ENCODE measurements at places on chromosomes 6 and 20. TPM values are rescaled to one million over a fixed set of nuclear protein-coding genes. Genes with fewer than 3 reads are reported as not detected.

GRCh38 chr20:50526403-50526989 is 16.3 kb downstream of the PTPN1 start:
- no peaks in the 10 kb centered on the region for H3K27me3 ChIP-seq
- no peaks in the 10 kb centered on the region for H3K36me3 ChIP-seq
- no peak for DNase-seq

- no peak for DNase-seq
- no peak overlapping the region for H3K4me3 ChIP-seq
- no peak overlapping the region for H3K27ac ChIP-seq
- H3K27me3 ChIP-seq = no peaks in the 10 kb centered on the region
Observed at GRCh38 chr20:50439539-50440453, 70.4 kb upstream of the PTPN1 start.

GRCh38 chr20:36061754-36062153 is 92.8 kb upstream of the EPB41L1 start:
- no peaks in the 10 kb centered on the region for H3K27me3 ChIP-seq
- H3K4me3 ChIP-seq = no peak overlapping the region
- peaks cover 9% of the 10 kb centered on the region for H3K4me1 ChIP-seq
- no peak for DNase-seq
- no peak overlapping the region for H3K27ac ChIP-seq

GRCh38 chr6:139381216-139381865 is 6.9 kb upstream of the CITED2 start:
- no peak overlapping the region for H3K27ac ChIP-seq
- H3K4me3 ChIP-seq = no peak overlapping the region
- peaks cover 5% of the 10 kb centered on the region for H3K4me1 ChIP-seq
- DNase-seq = no peak

GRCh38 chr20:53901064-53901463 is 169.3 kb downstream of the BCAS1 start:
- H3K36me3 ChIP-seq = no peaks in the 10 kb centered on the region
- H3K4me1 ChIP-seq = peaks cover 37% of the 10 kb centered on the region
- no peak for DNase-seq
- no peak overlapping the region for H3K4me3 ChIP-seq
- peak overlapping the region; percentile 73 for H3K27ac ChIP-seq

DNA sequence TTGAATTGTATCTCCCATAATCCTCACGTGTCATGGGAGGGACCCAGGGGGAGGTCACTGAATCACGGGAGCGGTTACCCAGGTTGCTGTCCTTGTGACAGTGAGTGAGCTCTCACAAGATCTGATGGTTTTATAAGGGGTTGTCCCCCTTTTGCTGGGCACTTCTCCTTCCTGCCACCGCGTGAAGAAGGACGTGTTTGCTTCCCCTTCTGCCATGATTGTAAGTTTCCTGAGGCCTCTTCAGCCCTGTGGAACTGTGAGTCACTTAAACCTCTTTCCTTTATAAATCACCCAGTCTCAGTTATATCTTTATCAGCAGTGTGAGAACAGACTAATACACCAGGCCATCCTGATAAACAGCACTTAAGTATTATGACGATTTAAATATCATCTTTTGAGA is 9.0 kb upstream of the MRGBP start:
- no peaks in the 10 kb centered on the region for H3K36me3 ChIP-seq
- no peak for DNase-seq
- no peaks in the 10 kb centered on the region for H3K27me3 ChIP-seq
- no peaks in the 10 kb centered on the region for H3K4me1 ChIP-seq

GRCh38 chr20:31780839-31781238 is 38.3 kb upstream of the MYLK2 start:
- H3K4me3 ChIP-seq = no peak overlapping the region
- no peak overlapping the region for H3K27ac ChIP-seq
- no peaks in the 10 kb centered on the region for H3K4me1 ChIP-seq
- DNase-seq = no peak

GRCh38 chr6:7138921-7139358 is 31.2 kb downstream of the RREB1 start:
- DNase-seq = peak; percentile 77
- peaks cover 54% of the 10 kb centered on the region for H3K4me1 ChIP-seq
- no peaks in the 10 kb centered on the region for H3K36me3 ChIP-seq
- no peak overlapping the region for H3K4me3 ChIP-seq
- peak overlapping the region; percentile 33 for H3K27ac ChIP-seq
- no peaks in the 10 kb centered on the region for H3K27me3 ChIP-seq

DNA sequence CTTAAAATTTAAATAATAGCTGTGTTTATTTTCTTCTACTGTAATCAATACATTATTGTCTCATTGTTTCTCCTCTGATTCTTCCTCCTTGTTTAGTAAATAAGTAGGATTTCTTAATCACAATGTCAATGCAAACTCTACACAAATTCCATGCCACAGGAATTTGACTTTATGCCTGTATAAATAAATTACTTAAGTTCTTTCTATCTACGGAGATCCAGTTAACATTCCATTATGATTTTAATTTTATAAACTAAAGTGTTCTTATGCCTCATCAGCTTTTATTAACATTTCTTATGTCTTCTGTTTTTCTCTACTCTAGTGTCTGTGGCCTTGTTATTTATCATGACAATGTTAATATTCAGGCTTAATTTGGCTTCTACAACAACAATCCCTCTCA is 1169.2 kb downstream of the GRIK2 start:
- H3K4me1 ChIP-seq = no peaks in the 10 kb centered on the region
- H3K27me3 ChIP-seq = no peaks in the 10 kb centered on the region
- H3K27ac ChIP-seq = no peak overlapping the region
- no peaks in the 10 kb centered on the region for H3K36me3 ChIP-seq
- no peak for DNase-seq
- H3K4me3 ChIP-seq = no peak overlapping the region

- no peak overlapping the region for H3K4me3 ChIP-seq
- no peaks in the 10 kb centered on the region for H3K27me3 ChIP-seq
- H3K4me1 ChIP-seq = no peaks in the 10 kb centered on the region
Observed at GRCh38 chr6:33974030-33974429, 170.2 kb upstream of the MLN start.

DNA sequence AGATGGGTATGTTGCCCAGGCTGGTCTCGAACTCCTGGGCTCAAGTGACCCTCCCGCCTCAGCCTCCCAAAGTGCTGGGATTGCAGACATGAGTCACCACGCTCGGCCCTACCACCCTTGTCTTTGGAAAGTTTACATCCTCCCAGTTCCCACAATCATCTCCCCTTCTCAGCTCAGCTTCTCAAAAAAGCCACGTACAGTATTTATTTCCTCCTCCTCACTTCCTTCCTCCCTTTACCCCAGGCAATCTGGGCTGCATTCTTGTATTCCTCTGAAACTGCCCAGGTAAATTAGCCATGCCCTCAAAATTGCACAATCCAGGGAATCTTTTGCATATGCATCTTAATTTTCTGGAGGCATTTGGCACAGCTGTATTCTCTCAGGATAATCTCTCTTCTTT is 7.4 kb upstream of the SLC23A2 start:
- H3K4me1 ChIP-seq = no peaks in the 10 kb centered on the region
- H3K36me3 ChIP-seq = no peaks in the 10 kb centered on the region
- H3K27ac ChIP-seq = no peak overlapping the region
- no peaks in the 10 kb centered on the region for H3K27me3 ChIP-seq

- H3K4me1 ChIP-seq = no peaks in the 10 kb centered on the region
- DNase-seq = no peak
- no peaks in the 10 kb centered on the region for H3K27me3 ChIP-seq
- H3K36me3 ChIP-seq = no peaks in the 10 kb centered on the region
Observed at GRCh38 chr20:8616792-8617191, 452.1 kb upstream of the PLCB4 start.

The GABRR1 gene
- not detected for total RNA-seq
